ENCODE measurements at places on chromosomes 6 and 20. TPM values are rescaled to one million over a fixed set of nuclear protein-coding genes. Genes with fewer than 3 reads are reported as not detected.

Gene CDH26
- 9.8 TPM for total RNA-seq

Gene BEND6
- total RNA-seq: 0.63 TPM

Gene EFCAB8
- 0.83 TPM for total RNA-seq

Gene DYNLT2
- 5.2 TPM for total RNA-seq

Gene CHMP4B
- 91.6 TPM for total RNA-seq

Gene SLPI
- 451 TPM for total RNA-seq

Gene TMEM14B
- 77.6 TPM for total RNA-seq

Gene COL12A1
- total RNA-seq: 75.7 TPM

Gene ORC3
- 30.3 TPM for total RNA-seq

Gene TINAG
- not detected for total RNA-seq

Gene PHF20
- 51.5 TPM for total RNA-seq

Gene GNMT
- total RNA-seq: 3.0 TPM

Gene NRN1
- 9.4 TPM for total RNA-seq

Gene SDHAF4
- 10.7 TPM for total RNA-seq

Gene SIRPG
- total RNA-seq: 1.8 TPM

Gene CST2
- total RNA-seq: 0.28 TPM

Gene VSX1
- total RNA-seq: not detected

Gene SLC18B1
- 10.2 TPM for total RNA-seq

Gene PLA2G7
- total RNA-seq: 9.4 TPM

Gene PPP1R3G
- total RNA-seq: 0.58 TPM

Gene ENTPD6
- 33.8 TPM for total RNA-seq

Gene LPA
- 1.1 TPM for total RNA-seq

Gene ATP6V1G2
- total RNA-seq: 0.28 TPM

Gene SERPINB6
- 155 TPM for total RNA-seq

Gene PPP1R16B
- total RNA-seq: 15.0 TPM

Gene EPB41L1
- 50.1 TPM for total RNA-seq

Gene GJA1
- 59.5 TPM for total RNA-seq

Gene MPIG6B
- 1.1 TPM for total RNA-seq

Gene HLA-DOB
- total RNA-seq: 1.3 TPM

Gene CDC40
- 18.2 TPM for total RNA-seq
